GM12891 (cell line): ENCODE measurements at places on chromosomes 1 and 21.
A peak's percentile ranks its signal among the peaks of the same experiment; 100 is the strongest.

- no peak for DNase-seq
Observed at GRCh38 chr1:187451238-187451637, 622.5 kb downstream of the PLA2G4A start.

- no peak for DNase-seq
Observed at GRCh38 chr1:19481826-19482398, 3.4 kb downstream of the CAPZB start.

GRCh38 chr1:180435566-180435965 lies 66.8 kb downstream of the ACBD6 start:
- DNase-seq, result no peak

GRCh38 chr1:184289825-184290550 lies 96.8 kb upstream of the C1orf21 start:
- DNase-seq, result no peak

DNA sequence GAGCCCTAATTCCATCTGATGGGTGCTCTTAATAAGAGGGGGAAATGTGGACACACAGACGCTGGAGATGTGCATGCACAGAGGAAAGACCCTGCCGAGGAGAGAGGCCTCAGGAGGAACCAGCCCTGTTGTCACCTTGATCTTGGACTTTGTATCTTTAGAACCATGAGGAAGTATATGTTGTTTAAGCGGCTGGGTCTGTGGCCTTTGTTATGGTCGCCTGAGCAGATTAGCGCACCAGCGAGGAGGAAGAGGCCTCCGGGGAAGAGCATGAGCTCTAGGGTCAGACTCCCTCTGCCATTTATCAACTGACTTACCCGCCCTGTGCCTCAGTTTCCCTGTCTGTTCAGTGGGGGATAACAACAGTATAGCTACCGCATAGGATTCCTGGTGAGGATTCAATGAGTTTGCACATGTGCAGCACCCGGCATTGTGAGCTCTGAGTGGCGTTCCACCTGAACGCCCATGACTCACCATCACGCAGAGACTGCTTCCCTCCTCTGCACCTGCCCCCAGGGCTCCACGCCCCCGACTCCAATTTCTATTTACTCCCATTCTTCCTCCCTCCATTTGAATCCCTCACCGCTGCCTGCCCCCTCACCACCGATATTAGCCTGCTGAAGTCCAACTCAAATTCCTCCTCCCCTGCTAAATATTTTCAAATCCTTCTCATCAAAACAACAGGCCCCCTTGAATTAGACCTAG lies 67.2 kb downstream of the ATP5PO start:
- DNase-seq, result no peak

DNA sequence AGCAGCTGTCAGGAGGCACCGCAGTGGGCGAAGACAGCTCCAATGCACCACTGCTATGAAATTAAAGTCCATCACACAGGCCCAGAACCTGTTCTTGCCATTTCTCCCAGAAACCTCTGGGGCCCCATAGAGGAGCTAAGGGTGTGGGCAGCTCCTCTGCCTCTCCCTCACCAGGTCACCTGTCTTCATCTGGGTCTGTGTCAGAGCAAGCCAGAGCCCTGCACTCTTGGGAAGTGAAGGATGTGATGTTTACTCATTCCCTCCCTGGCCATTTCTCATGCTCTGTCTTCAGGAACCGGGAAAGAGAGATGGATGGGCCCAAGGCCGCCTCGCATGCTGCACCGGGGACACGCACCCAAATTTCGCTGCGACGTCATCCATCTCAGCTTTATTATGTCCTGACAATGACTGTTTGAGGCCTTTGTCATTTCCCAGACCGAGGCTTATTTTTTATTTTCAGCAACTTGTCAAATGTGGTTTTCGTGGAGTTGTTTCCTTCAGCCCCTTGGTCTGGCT lies 216.1 kb downstream of the NPHP4 start:
- DNase-seq, result no peak

DNA sequence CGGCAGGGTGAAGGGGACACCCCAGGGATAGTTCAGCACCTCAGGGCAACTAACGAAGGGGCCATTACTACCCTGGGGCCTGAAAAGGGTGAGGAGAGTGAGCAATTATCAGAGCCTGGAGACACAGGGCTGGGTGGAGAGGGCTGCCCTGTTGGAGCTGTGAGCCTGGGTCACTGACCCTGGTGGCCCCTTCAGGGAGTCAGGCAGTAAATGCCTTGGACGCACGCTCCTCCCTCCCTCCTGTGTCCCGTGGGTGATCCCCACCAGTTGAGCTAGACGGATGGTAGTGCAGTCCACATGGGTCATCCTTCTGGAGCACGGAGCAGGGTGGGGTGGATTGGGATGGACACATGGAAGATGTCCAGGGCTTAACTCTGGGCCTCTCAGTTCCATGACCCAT lies 305.3 kb downstream of the PTPRU start:
- no peak for DNase-seq

GRCh38 chr21:43836616-43837015 lies 28.4 kb upstream of the AGPAT3 start:
- DNase-seq, result no peak

- DNase-seq, result no peak
Observed at GRCh38 chr1:205045146-205045545, 2.1 kb downstream of the CNTN2 start.

- DNase-seq, result no peak
Observed at GRCh38 chr21:44356160-44356559, 2.7 kb downstream of the TRPM2 start.

GRCh38 chr1:43229826-43230780 lies 39.7 kb upstream of the TMEM125 start:
- no peak for DNase-seq

GRCh38 chr21:33539616-33540015 lies 2.3 kb downstream of the GART start:
- no peak for DNase-seq

DNA sequence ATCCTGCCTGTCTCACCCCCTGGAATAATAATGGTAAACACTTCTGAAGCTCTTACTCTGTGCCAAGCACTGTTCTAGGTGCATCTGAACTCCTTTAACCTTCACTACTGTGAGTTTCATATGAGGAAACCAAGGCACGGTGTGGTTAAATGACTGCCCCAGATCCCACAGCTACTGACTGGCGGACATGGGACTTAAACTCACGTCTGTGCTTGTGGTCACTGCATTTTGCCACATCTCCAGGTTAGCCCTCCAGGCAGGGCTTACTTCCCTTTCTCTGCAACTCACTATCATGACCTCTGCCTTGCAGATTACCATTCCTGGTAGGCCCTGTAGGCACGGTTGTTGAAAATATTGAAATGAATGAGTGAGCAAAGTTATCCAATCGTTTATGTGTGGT lies 83.4 kb downstream of the ADSS2 start:
- no peak for DNase-seq

DNA sequence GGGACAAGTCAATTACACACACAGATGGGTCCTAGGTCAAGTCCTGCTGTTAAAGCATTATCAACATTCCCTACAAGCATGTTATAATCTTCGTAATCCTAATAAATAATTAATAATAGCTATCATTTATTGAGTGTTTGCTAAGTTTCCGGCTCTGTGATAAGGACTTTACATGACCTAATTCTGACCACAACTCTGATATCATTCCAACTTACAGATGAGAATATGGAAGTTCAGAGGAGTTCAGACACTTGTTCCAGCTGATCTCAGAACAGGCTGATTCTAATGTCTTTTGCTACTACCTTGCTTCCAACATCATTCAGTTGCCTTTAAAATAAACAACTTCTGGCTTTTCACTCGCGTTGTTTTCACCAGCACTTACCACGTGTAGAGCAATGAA lies 770.1 kb upstream of the CXADR start:
- DNase-seq, result no peak

GRCh38 chr1:67367370-67368045 lies 59.8 kb downstream of the IL12RB2 start:
- no peak for DNase-seq

- DNase-seq, result no peak
Observed at GRCh38 chr1:71264039-71264438, 183.2 kb upstream of the ZRANB2 start.

- no peak for DNase-seq
Observed at GRCh38 chr1:111630567-111630966, 11.0 kb downstream of the RAP1A start.

DNA sequence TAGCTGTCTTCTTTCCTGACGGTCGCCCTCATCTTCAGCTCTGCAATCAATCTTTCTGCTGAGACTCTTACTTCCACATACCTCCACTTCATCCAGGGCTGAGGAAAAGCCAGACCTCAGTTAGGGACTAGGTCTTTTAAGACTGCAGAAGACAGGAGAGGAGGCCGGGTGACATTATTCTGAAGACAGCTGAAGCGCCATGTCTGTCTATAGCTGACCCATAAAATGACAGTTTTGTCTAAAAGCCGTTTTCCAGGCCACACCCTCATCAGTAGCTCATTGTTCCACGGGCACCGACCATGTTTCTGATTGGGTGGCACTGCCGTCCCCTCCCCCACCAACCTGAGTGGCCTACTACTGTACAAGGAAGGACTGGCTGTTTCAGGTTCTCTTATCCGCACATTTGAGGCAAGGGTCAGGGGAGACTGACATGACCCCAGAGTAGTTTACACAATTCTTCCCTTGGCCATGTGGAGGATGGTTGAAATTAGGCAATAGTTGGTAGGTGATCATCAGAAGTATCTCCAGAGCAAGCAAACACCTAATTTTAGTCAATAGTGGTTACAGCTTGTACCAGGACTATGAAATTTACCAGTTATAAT lies at the start of gene ADCY10:
Gene ADCY10, minus strand, starts transcription at position 240 of the 602 bp plus-strand sequence. CDS start 8,994 bp downstream, outside the sequence.
- DNase-seq, result no peak

DNA sequence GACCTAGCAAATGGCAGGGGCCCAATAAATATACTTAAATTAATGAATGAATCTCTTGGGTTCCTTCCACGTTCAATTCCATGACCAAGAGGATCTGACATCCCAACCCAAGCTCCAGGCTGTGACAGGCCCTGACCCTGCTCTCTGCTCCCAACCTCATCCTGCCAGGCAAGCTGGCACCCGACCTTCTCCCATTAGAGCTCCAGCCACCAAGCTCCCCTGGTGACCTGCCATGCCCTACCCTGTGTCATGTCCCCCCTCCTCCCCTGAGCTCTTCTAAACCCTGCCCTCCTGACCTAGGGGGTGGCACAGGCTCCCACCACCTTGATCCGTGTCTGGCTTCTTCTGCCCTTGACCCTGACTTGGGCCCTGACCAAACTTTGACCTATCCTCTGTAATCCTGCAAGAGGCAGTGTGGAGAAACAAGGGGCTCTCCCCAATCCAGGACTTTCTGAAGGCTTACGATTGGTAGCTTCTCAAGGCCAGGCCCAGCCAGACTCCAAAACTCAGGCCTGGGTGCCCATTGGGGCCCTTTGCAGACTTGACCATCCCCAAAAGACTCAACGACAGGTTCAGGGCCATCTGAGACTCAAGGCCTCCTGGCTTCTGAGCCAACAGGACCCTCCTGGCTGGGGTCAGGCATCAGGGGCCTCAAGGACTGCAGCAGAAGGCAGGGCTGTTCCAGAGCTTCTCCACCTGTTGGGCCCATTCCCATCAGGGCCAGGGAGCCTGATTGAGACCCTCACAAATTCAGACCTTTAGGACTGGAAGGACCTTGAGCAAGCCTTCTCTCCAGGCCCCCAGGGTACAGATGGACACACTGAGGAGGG lies 249.0 kb downstream of the PTPRU start:
- no peak for DNase-seq

GRCh38 chr21:28910280-28910887 lies 82.3 kb downstream of the LTN1 start:
- no peak for DNase-seq

- no peak for DNase-seq
Observed at GRCh38 chr1:57431400-57431799, 7.5 kb upstream of the DAB1 start.

- no peak for DNase-seq
Observed at GRCh38 chr1:111369645-111370044, 57.9 kb downstream of the OVGP1 start.

DNA sequence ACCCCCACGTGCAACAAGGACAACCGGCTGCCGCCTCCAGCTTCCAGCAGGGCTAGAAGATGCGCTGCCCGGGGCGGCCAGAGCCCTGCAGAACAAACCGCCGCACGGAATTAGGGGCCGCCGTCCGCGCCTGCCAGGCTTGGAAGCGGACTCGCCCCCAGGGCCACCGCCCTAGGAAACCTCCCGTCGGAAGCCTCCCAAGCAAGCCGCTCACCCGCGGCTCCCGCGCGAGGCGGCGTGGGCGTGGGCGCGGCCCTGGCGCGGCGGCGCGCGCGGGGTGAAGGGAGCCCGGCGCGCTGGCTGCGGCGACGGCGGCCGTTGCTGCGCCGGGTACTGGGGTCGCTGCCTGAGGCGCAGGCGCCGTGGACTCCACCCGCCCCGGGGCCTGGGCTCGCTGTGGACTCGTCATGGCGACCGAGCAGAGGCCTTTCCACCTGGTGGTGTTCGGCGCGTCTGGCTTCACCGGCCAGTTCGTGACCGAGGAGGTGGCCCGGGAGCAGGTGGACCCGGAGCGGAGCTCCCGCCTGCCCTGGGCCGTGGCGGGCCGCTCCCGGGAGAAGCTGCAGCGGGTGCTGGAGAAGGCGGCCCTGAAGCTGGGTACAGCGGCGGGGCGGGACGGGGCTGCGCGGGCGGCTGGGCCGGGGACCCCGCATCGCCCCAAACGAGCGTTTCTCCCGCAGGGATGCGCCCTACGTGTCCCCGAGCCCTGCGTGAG lies at the start of gene SCCPDH:
Gene SCCPDH, plus strand, starts transcription at position 394 of the 715 bp plus-strand sequence. Its CDS starts 14 bp downstream, at position 408.
- DNase-seq, result peak; percentile 92

- DNase-seq, result no peak
Observed at GRCh38 chr1:216887032-216887431, 163.8 kb upstream of the ESRRG start.

DNA sequence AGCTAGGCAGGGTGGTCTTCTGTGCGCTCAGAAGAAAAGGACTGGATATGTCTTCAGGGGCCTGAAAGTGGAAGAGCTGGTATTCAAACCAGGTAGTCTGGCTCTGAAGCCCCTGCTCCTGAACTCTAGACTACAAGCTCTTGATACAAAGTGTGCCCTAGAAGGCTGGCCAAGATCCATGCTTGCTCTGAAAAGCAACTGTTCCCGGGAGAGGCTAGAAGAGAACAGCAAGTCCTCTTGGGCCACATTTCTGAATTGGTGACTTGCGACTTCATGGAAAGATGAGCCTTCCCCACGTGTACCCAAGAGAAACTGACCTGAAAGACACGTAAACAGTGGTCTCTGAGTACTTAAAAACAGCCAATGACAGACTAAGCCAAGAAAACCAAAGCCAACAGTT lies 123.3 kb upstream of the GRIK3 start:
- DNase-seq, result no peak

- DNase-seq, result no peak
Observed at GRCh38 chr1:205950826-205951549, 7.7 kb upstream of the SLC26A9 start.
